ENCODE measurements at places on chromosomes 7 and 10.

DNA sequence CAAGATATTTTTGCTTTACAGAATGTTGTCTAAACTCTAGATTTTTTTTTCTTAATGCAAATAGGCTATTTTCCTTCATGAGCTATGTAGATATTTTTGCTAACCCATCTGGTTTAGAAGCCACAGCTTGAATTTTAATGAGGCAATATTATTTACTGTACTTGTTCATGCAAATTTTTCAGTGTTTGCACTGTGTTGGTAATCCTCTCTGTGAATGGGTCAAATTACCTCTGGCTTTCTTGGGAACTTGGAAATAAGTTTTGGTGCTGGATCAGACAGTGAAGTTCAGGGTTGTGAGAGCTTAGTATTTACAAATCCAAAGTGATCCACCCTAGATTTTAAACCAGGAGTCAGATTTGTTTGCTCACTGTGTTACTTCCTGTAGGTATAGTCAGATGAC, 686.9 kb downstream of the NXPH1 start:
- DNase-seq, result no peak

GRCh38 chr10:11141571-11142091, 124.0 kb downstream of the CELF2 start:
- DNase-seq, result peak; percentile 63

GRCh38 chr10:98030093-98030821, at the start of gene CRTAC1:
CRTAC1 (minus strand) TSS chr10:98030621; CDS start chr10:98030472, 149 bp downstream.
- DNase-seq, result no peak

DNA sequence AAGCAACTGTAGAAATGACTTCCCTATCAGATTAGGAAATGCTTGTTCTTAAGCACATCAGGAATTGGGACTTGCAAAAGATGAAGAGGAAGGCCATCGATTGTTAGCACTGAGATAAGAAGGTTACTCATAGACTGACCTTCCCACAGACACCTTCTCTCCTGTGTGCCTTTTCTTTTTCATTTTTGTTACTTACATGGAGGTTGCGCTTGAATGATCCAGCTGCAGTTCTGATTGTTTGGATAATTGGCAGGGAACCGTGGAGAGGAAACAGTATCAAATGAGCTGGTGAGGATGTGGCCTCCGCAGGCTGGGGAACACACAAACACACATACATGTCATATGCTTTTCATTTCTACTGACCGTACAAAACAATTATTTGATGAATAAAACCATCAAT, 134.9 kb upstream of the RSU1 start:
- DNase-seq, result no peak

GRCh38 chr7:78742694-78743093, 710.8 kb downstream of the MAGI2 start:
- DNase-seq, result no peak

- DNase-seq, result no peak
Measured at GRCh38 chr10:35565602-35566081, 39.5 kb upstream of the GJD4 start.

- no peak for DNase-seq
Measured at GRCh38 chr10:132881186-132881920, 61.0 kb downstream of the CFAP46 start.

DNA sequence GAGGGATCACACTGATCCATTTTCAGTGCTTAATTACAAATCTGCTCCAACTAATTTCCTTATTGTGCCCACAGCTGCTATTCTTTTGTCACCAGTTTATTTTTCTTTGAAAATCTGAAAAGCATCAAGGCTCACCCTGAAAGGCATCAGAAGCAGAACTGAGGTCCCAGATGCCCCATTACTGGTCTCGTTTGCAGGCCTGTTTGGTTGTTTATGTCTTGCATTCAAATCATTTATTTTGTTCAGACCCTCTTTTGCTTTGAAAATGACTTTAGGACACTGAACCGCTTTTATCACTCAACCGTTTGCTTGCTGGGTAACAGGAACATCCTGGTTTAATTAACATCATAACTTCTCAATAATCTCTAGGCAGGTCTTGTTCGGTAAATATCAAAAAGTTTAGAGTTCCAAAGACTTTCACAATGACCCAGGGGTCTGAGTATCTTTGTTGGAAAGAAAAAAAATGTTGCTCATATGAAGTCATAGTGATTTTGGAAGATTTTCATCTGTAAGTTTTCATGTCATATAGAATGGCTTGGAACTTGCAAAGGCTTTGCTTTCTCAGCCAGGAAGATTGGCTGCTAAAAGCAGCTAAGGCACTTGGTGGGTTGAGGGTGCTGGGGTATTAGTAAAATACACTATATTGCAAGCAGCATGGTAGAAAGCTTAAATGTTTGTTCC, 398.3 kb upstream of the NPVF start:
- DNase-seq, result no peak

GRCh38 chr7:5428478-5429252, 5.0 kb upstream of the TNRC18 start:
- peak; percentile 86 for DNase-seq

DNA sequence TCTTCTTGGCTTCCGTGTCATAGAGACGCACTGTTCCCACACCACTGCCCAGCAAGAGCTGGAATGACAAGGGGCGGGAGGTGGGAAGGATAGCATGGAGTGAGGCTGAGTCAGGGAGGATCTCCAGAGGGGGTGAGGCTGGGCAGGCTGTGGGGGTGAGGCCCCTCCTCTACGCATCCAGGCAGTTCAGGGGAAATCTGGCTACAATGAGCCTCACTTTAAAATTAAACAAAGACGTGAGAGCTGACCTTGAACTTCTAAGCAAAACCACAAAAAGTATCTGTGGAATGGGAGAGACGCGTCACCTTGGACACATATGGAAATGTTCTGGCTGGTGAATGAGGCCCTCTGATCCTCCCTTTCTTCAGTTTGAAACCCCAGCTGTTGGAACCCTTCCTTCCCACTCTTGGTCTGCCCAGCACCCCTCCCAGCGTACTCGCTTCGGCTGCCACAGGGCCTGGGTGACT, 17.7 kb downstream of the WDR91 start:
- DNase-seq, result no peak

- DNase-seq, result no peak
Measured at GRCh38 chr10:129914153-129914855, 49.8 kb downstream of the EBF3 start.

DNA sequence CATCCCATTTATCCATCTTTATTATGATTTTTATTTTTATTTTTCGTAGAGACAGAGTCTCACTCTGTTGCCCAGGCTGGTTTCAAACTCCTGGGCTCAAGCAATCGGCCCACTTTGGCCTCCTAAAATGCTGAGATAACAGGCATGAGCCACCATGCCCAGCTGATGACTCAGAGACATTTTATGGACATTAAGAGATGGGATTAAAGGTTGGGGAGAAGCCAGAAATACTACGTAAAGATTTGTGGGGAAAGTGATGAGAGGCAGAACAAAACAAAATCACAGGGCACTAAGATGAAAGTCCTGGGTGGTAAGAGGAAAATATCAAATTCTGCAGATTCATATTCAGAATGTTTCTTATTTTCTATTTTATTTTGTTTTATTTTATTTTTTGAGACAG, 7.6 kb downstream of the WNT8B start:
- DNase-seq, result no peak

DNA sequence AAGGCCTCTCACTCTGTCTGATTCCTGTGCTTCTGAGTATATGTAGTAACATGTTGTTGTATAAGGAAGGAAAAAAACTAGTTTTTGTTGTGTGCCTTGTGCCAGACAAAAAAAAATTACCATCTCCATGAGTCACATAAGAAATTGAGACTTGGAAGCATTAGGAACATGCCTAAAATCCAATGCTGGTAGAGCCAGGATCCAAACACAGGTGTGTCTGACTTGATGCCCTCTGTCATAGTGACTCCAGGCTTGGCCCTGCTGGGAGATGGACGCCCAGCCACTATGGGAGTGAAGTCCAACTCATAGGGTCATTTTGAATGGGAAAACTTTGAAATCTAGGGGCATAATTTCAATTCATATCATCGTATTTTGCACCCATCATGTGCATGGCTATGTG, 38.0 kb downstream of the PYROXD2 start:
- no peak for DNase-seq

GRCh38 chr10:71840177-71840957, 10.7 kb downstream of the PSAP start:
- DNase-seq, result no peak

DNA sequence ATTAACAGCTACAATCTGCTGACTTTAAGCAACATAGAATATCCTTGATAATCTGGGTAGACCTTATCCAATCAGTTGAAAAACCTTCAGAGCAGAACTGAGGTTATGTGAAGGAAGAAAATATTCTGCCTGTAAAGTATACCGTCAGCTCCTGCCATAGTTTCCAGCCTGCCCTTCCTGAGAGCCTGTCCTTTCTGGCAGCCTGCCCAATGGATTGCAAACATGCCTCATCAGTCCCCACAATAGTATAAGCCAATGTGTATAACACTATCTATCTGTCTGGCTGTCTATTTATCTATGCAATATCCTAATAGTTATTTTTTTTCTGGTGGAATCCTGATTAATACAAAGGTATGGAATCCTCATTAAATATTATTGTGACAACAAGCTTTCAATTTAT, 489.2 kb upstream of the KCND2 start:
- DNase-seq, result no peak

All from GF-D8 (cell line).